ENCODE measurements at places on chromosomes 2 and 18.
A peak's percentile ranks its signal among the peaks of the same experiment; 100 is the strongest.

- no peaks in the 10 kb centered on the region for H3K36me3 ChIP-seq
- H3K27me3 ChIP-seq: no peaks in the 10 kb centered on the region
- H3K27ac ChIP-seq: no peak overlapping the region
- no peak overlapping the region for H3K4me3 ChIP-seq
- no peak for DNase-seq
These were observed 45.1 kb downstream of the RPL31 start for GRCh38 chr2:101047075-101047766.

GRCh38 chr18:48020337-48021250 is 90.1 kb upstream of the SMAD2 start:
- peaks cover 11% of the 10 kb centered on the region for H3K27me3 ChIP-seq
- no peak overlapping the region for H3K27ac ChIP-seq
- no peak for DNase-seq
- H3K4me3 ChIP-seq: no peak overlapping the region
- peaks cover 7% of the 10 kb centered on the region for H3K4me1 ChIP-seq

DNA sequence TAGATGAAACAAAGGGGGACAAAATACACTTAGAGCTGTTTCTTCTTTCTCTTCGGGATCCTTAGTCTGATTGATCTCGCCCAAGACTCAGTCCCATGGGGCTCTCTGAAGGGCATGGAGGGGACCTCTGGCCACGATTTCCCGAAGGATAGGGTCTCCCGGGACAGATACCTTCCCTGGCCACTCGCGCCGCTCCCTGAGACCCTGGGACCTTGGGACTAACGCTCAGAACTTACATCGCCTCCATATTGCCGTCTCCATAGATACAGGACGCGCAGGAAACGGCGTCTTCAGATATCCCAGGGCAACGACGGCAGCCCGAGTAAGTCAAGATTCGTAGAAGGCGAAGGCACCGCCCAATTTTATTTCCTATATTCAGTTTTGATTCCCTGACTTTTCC is at the start of gene CFAP65:
Gene CFAP65 (minus strand): TSS at position 265 of the 400 bp plus-strand sequence. CDS start 2,468 bp downstream, outside the sequence.
- H3K27ac ChIP-seq: no peak within 1 kb of the TSS
- peak within 1 kb of the TSS; percentile 79 for H3K4me3 ChIP-seq
- peaks cover 36% of the 10 kb centered on the region for H3K27me3 ChIP-seq
- no peaks in the 10 kb centered on the region for H3K36me3 ChIP-seq

- H3K27ac ChIP-seq: no peak overlapping the region
- DNase-seq: no peak
- H3K4me3 ChIP-seq: no peak overlapping the region
- peaks cover 6% of the 10 kb centered on the region for H3K4me1 ChIP-seq
These were observed 49.7 kb downstream of the KLHL29 start for GRCh38 chr2:23434721-23435121.

DNA sequence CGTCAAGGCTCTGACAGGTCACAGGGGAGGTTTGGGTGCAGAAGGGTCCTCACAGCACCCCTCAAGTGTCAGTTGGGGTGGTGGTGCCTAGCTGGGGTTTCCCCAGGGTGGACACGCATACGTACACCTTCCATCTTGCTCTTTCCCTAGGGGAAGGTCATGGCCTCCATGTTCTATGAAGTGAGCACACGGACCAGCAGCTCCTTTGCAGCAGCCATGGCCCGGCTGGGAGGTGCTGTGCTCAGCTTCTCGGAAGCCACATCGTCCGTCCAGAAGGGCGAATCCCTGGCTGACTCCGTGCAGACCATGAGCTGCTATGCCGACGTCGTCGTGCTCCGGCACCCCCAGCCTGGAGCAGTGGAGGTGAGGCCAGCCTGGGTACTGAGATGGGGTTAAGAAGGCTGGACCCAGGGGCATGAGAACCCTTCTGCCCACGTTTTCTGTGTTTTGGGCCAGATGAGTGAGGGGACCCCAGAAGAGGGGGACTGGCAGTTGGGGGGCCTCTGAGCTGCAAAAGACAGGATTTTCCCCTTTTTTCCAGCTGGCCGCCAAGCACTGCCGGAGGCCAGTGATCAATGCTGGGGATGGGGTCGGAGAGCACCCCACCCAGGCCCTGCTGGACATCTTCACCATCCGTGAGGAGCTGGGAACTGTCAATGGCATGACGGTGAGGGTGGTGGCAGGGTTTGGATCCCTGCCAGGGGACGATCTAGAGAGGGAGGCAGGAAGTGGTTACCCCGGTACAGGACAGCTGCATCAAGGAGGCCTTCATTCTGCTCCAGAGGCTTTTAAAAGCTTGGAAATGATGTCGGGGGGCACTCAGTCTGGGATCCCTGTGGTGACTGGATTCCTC is 20.9 kb downstream of the SLC30A3 start:
- peak overlapping the region; percentile 60 for H3K27ac ChIP-seq
- DNase-seq: no peak
- H3K27me3 ChIP-seq: no peaks in the 10 kb centered on the region
- peaks cover 13% of the 10 kb centered on the region for H3K4me1 ChIP-seq
- peaks cover 69% of the 10 kb centered on the region for H3K36me3 ChIP-seq

- no peaks in the 10 kb centered on the region for H3K4me1 ChIP-seq
- DNase-seq: no peak
- no peaks in the 10 kb centered on the region for H3K36me3 ChIP-seq
- H3K27me3 ChIP-seq: peaks cover 22% of the 10 kb centered on the region
- H3K27ac ChIP-seq: no peak overlapping the region
- no peak overlapping the region for H3K4me3 ChIP-seq
These were observed 1.4 kb upstream of the CTNNA2 start for GRCh38 chr2:79511320-79511951.

DNA sequence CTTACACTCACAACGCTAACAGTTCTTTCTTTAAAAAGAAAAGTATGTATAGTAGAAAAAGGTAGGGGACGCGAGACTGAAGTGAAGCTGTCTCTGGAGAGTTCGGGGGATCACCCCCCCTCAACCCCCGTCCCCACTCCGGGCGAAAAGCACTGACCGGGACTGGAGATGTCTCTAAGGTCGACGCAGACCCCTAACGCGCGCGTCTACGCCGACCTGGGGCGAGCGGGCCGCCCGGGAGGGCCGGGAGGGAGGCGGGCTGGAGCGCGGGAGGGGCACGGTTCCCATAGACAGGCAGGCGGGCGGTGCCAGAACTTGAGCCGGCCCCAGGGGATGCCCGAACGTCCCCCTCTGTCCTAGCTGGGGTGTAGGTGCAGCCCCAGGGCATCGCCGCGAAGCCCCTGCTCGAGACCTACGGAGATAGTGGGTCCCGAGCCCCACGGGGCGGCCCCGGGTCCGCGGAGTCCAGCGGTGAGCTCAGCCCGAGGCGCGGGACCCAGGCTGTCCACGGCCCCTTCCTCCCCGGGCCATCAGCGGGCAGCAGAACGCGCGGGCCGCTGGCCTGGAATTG is 82.2 kb downstream of the CHRNA1 start:
- peaks cover 65% of the 10 kb centered on the region for H3K4me1 ChIP-seq
- peak overlapping the region; percentile 92 for H3K4me3 ChIP-seq
- no peaks in the 10 kb centered on the region for H3K27me3 ChIP-seq
- no peaks in the 10 kb centered on the region for H3K36me3 ChIP-seq

GRCh38 chr18:52287151-52287550 is 52.8 kb upstream of the DCC start:
- no peak overlapping the region for H3K27ac ChIP-seq
- H3K36me3 ChIP-seq: no peaks in the 10 kb centered on the region
- no peak overlapping the region for H3K4me3 ChIP-seq
- H3K27me3 ChIP-seq: peaks cover 2% of the 10 kb centered on the region

GRCh38 chr2:31271851-31272267 is 37.9 kb downstream of the EHD3 start:
- peaks cover 7% of the 10 kb centered on the region for H3K27me3 ChIP-seq
- no peak overlapping the region for H3K4me3 ChIP-seq
- no peak overlapping the region for H3K27ac ChIP-seq
- DNase-seq: no peak
- H3K4me1 ChIP-seq: no peaks in the 10 kb centered on the region

GRCh38 chr2:43075054-43075593 is 151.3 kb downstream of the ZFP36L2 start:
- no peak overlapping the region for H3K4me3 ChIP-seq
- DNase-seq: no peak
- H3K36me3 ChIP-seq: no peaks in the 10 kb centered on the region
- peaks cover 24% of the 10 kb centered on the region for H3K4me1 ChIP-seq

DNA sequence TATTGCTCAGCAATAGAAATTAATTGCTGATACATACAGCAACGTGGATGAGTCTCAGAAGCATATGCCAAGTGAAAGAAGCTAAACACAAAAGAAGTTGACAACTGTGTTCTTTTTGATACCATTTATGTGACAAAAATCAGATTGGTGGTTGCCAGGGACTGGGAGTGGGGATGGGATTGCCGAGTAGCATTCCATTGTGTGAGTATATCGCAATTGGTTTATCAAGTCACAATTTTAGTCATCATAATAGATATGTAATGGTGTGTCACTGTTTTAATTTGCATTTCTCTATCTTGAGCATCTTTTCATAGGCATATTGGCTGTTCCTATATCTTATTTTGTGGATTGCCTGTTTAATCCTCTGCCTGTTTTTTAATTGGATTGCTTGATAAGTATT is 20.9 kb downstream of the STRADB start:
- no peaks in the 10 kb centered on the region for H3K27me3 ChIP-seq
- H3K36me3 ChIP-seq: peaks cover 21% of the 10 kb centered on the region
- no peak for DNase-seq
- H3K27ac ChIP-seq: no peak overlapping the region
- no peak overlapping the region for H3K4me3 ChIP-seq
- H3K4me1 ChIP-seq: no peaks in the 10 kb centered on the region

DNA sequence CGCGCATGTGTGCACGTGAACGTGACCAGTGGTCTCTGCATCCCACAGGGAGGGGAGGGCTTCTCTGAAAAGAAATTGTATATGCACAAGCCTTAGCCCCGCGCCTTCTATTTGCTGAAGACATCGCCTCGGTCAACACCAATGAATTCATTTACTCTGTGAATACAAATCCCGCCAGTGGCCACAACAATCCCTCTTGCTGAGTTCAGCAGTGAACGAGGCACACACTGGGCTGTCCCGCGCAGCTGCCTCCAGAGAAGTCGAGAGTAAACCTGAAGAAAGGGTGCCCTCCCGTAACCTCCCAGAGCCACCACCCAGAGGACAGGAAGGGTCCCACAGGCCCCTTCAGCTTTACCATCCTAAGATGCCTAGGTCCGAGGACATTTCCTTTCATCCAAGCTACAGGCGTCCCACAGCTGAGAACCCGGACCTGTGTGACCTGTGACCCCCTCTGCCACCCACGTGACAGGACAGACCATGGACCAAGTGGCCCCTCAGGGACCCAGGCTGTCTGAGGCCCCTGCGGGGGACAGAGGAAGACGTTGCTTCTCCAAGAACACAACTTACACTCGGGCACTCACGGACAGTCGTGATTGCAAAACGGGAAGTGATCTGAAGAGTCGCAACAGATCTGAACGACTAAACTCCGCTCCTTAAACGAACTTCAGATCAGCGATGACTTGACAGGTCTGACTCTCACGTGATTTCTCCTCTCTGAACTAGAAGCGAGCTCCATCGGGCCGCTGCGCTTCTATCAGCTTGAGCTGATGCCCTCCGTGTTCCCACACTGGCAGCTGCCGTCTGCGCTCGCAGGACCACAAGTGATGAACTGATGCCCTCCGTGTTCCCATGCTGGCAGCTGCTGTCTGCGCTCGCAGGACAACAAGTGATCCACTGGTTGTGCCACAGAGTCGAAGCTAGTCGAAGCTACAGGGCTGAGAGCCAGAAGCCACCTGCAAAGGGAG is 92.7 kb downstream of the ZNF516 start:
- no peak overlapping the region for H3K27ac ChIP-seq
- DNase-seq: no peak
- no peaks in the 10 kb centered on the region for H3K27me3 ChIP-seq
- H3K4me1 ChIP-seq: peaks cover 37% of the 10 kb centered on the region
- no peak overlapping the region for H3K4me3 ChIP-seq

DNA sequence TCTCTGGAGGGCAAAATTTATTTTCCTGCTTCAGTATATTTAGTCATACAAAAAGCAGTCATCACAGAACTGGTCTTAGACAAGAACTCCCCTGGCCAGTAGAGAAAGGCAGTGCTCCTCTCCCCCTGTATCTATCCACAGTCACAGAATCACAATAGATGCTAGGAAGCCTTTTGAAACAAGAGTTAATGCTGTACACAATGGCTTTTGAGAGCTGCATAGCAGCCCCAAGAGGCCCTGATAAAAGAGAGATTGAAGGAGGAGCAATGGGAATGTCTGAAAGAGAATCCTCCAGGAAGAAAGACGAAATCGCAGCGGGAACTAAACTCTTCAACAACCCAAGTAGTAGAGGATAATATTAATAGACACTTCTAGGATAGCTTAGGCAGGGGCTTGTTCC is 330.2 kb downstream of the RBM43 start:
- no peak overlapping the region for H3K27ac ChIP-seq
- no peak overlapping the region for H3K4me3 ChIP-seq

GRCh38 chr2:165793779-165794535 is at the start of gene GALNT3:
TSS of gene GALNT3 (minus strand) at chr2:165794247. CDS start at chr2:165770700, 23,547 bp downstream.
- peak within 1 kb of the TSS; percentile 87 for H3K27ac ChIP-seq
- H3K36me3 ChIP-seq: no peaks in the 10 kb centered on the region
- DNase-seq: peak; percentile 21
- peaks cover 37% of the 10 kb centered on the region for H3K27me3 ChIP-seq

- DNase-seq: no peak
- no peaks in the 10 kb centered on the region for H3K27me3 ChIP-seq
- H3K36me3 ChIP-seq: peaks cover 11% of the 10 kb centered on the region
These were observed 93.6 kb upstream of the UBXN4 start for GRCh38 chr2:135647836-135648579.

- H3K27me3 ChIP-seq: peaks cover 2% of the 10 kb centered on the region
- no peak overlapping the region for H3K27ac ChIP-seq
- H3K4me1 ChIP-seq: no peaks in the 10 kb centered on the region
- no peak overlapping the region for H3K4me3 ChIP-seq
These were observed 1367.2 kb upstream of the SLC39A10 start for GRCh38 chr2:194289712-194290346.

DNA sequence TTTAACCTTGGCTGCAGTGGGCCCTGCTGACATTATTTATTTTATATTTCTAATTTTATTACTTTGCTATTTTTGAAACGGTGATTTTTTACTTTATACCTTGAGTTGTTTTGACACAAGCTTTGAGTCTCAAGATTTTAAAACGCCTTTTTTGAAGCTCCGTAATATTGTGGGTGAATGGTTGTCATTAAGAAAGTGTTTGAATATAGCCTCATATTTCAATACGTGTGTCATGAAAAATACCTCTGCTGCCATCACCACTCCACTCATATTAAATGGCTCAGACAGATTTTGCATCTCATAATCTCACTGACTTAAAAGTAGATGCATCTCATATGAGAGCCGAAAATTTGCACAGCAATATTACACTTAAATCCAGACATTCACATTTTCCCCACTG is 106.6 kb downstream of the CTNNA2 start:
- H3K27ac ChIP-seq: no peak overlapping the region
- no peaks in the 10 kb centered on the region for H3K36me3 ChIP-seq
- no peak for DNase-seq
- no peaks in the 10 kb centered on the region for H3K27me3 ChIP-seq

All from naive thymus-derived CD8-positive, alpha-beta T cell (primary cell).